Stomach (tissue), 19 donors: ENCODE measurements at places on chromosomes 3 and 15. TPM values are rescaled to one million over a fixed set of nuclear protein-coding genes. Genes with fewer than 3 reads are reported as not detected.
A peak's percentile ranks its signal among the peaks of the same experiment; 100 is the strongest.

DNA sequence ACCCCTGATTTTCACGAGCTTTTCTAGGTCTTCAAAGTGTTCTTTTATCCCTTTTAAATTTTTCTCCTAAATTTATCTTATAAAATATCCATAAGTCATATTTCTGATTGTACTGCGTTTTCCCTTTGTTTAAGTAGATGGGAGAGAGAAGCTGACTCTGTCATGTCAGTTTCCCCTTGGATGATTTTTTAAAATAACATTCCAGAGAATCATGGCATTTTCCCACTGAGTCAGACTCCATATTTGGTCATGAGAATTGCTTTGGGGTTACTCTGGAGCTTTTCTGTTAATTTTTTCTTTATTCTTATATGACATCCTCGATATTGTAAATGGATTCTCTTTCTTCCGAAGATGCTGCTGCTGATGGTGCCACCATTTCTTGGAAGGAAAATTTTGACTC lies 28.6 kb upstream of the UMPS start:
- no peak for DNase-seq

GRCh38 chr3:186806089-186807055 lies at the start of gene RFC4:
RFC4 (minus strand) TSS chr3:186806482; CDS start chr3:186804713, 1,769 bp downstream.
- peak; percentile 91 for DNase-seq

- DNase-seq: no peak
Observed at GRCh38 chr15:96184297-96184696, 146.2 kb upstream of the NR2F2 start.

Gene DNAH1
- 29.8 TPM for total RNA-seq

Gene IL17RC
- total RNA-seq: 284 TPM

Gene VGLL4
- 147 TPM for total RNA-seq

DNA sequence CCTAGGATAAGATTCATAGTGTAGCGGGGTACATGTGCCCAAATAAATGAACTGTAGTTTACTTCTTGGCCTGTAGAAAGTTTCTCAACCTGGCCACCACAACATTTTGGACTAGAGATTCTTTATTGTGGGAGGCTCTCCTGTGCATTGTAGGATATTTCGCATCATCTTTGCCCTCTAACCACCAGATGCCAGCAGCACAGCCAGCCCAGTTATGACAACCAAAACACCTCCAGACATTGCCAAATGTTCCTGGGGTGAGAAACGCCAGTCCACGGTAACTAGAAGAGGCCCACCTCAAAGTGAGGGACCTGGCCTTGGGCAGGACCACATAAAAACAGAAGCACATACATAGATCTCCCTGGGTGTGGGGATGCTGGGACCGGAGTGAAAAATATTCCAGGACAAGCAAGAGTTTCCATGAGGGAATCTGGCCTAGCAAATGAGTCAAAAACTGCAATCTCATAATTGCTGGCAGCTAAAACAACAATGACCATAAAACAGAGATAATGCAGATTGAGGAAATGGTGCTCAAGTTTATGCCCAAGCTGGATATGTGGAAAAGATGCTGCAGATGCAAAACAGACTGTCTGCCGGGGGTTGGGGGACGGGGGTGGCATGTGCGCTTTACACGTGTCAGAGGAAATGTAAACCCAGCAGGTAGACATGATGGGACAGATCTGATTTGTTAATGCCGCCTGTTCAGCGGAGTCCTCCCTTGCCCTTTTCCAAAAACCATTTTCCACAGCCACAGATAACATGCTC lies 39.7 kb downstream of the ARHGEF3 start:
- no peak for DNase-seq
